Dorsolateral prefrontal cortex (tissue), 122 donors: ENCODE measurements at places on chromosomes 7 and 10.

- no peak for DNase-seq
These were observed 11.6 kb downstream of the PANK1 start for GRCh38 chr10:89633484-89633883.

DNA sequence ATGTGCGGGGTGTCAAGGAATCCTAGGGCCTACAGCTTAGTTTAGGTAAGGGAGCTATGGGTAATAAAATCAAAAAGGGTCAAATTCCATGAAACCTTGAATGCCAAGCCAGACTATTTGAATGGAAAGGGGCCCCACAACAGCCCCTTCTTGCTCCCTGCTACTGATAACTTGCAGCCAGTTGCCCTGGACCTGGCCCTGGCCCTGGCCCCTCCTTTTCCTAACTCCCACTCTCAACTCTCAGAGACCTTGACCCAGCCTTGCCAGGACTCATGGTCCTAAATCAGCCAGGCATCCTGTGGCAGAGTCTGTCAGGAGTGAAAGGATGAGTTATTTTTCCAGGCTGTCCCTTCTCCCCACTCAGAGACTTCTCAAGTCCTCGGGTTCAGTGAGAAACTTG, 5.9 kb downstream of the KCNIP2 start:
- DNase-seq = no peak

- DNase-seq = no peak
These were observed 428.3 kb upstream of the NPVF start for GRCh38 chr7:25656581-25657026.

DNA sequence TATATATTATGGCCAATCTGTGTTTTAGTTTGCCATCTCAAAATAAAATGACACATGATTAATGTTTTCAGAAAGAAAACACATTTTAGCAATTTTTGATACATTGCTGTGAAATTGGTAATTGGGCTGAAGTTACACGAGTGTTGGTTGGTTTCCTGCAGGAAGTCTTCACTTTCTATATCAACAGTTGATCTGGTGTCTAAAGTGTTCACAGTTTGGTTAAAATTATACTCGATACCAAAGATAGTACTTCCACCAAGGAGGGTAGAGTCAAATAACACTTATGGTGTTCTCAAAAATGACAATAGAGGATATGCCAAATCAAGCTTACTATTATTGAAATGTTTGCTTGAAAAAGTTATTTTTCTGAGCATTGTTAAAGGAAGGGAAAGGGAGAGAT, 120.3 kb upstream of the GLCCI1 start:
- DNase-seq = no peak

DNA sequence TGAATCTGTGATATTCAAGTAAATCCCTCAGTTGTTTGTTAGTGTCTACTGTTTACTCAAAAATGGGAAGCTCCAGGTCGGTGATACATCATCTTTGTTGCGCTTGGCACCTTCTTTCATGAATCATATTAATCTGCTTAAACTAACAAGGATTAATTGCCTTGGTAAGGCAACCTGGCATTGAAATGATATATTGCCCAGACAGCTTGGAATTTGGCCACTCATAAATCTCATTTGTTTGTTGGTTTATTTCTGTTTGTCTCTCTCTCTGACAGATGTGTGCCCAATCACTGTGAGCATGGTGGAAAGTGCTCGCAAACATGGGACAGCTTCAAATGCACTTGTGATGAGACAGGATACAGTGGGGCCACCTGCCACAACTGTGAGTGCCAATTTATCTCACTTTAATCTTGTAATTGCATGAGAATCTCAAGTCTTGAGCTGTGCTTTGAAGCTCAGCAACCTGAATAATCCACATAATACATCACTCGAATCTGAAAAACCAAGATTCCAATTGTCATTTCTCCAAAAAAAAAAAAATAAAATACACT, 1104.8 kb upstream of the C7orf33 start:
- no peak for DNase-seq

- DNase-seq = no peak
These were observed 11.8 kb downstream of the TTYH3 start for GRCh38 chr7:2643386-2644219.

GRCh38 chr7:120462991-120463390, 190.0 kb downstream of the KCND2 start:
- no peak for DNase-seq
